ENCODE measurements at places on chromosomes 3 and 15. TPM values are rescaled to one million over a fixed set of nuclear protein-coding genes. Genes with fewer than 3 reads are reported as not detected.

Gene KIF23
- total RNA-seq, result 3.5 TPM

Gene CHRNA7
- total RNA-seq, result not detected

Gene GRK7
- not detected for total RNA-seq

Gene CYP11A1
- 6.5 TPM for total RNA-seq

Gene MED12L
- total RNA-seq, result 0.26 TPM

Gene C3orf85
- not detected for total RNA-seq

Gene TP53BP1
- total RNA-seq, result 18.0 TPM

Gene PARP9
- 14.6 TPM for total RNA-seq

Gene CNTN3
- total RNA-seq, result 0.23 TPM

Gene GORASP1
- 33.4 TPM for total RNA-seq

Gene PLSCR5
- total RNA-seq, result not detected

Gene NR1I2
- not detected for total RNA-seq

Data from pericardium fibroblast (primary cell).